ENCODE measurements at places on chromosomes 7 and 10.

DNA sequence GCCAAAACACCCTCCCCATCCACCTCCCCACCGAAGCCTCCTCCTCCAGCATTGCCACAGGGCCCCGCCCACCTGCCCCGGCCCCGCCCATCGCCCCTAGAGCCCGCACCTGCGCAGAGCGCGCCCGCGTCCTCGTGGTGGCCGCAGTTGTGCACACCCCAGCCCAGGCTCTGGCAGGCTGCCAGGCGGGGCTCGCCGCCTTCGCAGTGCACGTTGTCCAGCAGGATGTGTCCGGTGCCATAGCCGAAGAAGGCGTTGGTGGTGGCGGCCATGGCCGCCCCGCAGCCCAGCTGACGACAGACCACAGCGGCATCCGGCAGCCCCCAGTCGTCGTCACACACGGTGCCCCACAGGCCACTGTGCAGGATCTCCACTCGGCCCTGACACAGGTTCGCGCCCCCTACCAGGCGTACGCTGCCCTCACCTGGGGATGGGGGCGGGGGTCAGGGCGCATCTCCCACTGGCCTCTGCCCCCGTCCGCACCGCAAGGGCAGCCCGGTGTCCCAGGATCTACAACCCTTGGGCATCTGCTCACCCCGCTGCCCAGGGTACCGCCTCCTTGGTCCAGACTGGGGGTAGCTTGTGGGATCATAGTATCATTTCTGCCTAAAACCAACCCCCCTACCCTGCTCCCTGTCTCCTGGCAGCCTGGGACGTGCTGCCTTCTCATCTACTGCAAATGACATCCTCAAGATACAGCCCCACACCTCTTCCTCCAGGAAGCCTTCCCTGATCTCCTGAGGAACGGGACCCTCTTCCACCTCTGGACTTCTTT lies 11.9 kb downstream of the SSC4D start:
- peak; percentile 74 for DNase-seq

- no peak for DNase-seq
Observed at GRCh38 chr7:15626041-15626440, 60.4 kb downstream of the MEOX2 start.

DNA sequence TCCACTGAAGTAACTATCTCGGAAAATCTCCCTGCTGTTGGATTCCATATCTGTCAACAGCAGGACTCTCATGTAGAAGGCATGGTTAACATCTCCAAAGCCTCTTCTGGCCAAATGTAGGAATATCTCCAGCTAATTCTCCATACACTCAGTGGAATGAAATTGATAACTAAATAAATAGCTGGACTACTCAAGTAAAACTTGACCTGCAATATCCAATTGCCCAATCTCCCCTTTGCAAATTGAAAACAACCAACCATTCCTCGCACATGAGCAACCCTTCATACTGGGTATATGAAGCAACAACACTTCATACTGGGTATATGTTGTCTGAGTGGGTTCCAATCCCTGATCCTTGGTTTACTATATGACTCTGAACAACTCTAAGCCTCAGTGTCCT lies 105.4 kb upstream of the KMT2E start:
- no peak for DNase-seq

DNA sequence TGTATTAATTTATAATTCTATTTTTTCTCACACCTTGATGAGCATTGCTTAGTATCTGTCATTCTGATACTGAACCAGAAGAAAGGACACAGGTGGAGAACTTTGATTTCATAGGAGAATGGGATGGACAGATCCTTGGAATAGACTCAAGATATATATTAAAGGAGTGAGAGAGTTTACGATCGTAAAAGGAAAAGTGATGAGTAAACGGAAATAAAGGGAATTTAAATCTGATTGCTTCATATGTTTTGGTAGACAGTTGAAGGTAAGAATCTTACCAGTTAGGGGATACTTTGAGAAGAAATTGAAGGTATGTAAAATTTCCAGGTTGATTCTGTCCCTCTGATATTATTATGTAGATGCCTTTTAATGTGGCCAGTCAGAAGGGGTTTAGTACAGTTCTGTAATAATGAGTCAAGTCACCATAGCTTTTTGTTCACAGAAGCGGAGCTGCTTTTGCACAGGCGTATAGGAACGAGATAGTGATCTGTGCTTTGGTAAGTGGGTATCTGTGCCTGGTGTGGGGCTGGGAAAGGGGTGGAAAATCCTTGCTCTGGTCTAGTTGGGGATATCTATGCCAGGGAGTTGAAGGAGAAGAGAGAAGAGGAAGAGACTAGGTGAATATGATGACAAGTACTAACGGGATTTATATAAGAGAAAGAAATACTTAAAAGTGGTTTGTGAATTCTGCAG lies 15.4 kb downstream of the SP4 start:
- DNase-seq, result no peak

GRCh38 chr10:61961278-61961677 lies 59.8 kb downstream of the ARID5B start:
- DNase-seq, result no peak

GRCh38 chr10:44761076-44761475 lies 150.1 kb upstream of the TMEM72 start:
- no peak for DNase-seq

GRCh38 chr7:44595934-44596635 lies 10.3 kb upstream of the OGDH start:
- DNase-seq, result no peak

- DNase-seq, result no peak
Observed at GRCh38 chr10:99765672-99766301, 16.7 kb upstream of the ABCC2 start.

DNA sequence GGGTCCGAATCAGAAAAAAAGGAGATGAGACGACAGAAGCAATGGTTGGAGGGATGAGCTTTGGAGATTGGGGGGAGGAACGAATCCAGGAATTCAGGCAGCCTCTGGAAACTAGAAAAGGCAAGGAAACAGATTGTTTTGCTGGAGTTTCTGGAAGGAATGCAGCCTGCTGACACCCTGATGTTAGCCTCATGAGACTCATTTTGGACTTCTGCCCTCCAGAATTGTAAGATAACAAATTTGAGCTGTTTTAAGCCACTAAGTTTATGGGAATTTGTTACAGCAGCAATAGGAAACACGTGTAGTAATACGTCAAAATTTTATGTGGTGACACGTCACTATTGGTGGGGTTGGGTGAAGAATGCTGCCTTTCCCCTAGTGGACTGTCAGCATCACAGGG lies 25.6 kb upstream of the NPS start:
- DNase-seq, result no peak

GRCh38 chr7:138458576-138459412 lies 1.3 kb upstream of the TRIM24 start:
- DNase-seq, result no peak

DNA sequence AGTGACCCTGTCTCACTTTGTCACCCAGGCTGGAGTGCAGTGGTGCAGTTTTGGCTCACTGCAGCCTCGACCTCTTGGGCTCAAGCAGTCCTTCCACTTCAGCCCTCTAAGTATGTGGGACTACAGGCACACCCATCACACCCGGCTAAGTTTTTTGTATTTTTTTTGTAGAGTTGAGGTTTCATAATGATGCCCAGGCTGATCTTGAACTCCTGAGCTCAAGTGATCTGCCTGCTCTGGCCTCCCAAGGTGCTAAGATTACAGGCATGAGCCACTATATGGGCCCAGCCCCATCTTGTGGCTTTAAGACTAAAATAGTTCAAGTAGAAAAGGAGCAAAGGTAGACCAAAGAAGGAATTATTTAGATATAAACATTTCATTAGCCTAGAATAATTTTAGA lies 65.5 kb downstream of the MLLT10 start:
- DNase-seq, result no peak

GRCh38 chr7:151624246-151624928 lies 104.7 kb upstream of the RHEB start:
- DNase-seq, result no peak

GRCh38 chr10:44650691-44651661 lies 260.2 kb upstream of the TMEM72 start:
- no peak for DNase-seq

DNA sequence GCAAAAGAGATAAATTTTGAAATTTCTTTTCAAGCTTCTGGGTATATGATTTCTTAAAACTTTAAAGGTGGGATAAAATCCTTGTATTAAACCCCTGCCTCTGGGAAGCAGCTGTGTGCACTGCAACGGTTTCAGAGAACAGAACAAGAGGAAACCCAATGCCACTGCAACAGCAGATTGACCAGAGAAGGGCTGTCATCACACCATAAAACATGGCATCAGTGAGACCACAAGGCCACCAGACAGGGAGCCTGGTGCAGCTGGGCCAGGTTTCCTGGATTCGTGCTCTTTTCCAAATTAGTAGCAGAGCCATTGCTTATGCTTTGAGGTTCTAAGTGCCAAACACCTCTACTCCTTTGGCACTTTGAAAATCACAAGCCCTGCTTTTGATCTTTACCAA lies 152.4 kb downstream of the PRPF18 start:
- DNase-seq, result no peak

GRCh38 chr10:121027371-121027770 lies 176.2 kb downstream of the WDR11 start:
- no peak for DNase-seq

DNA sequence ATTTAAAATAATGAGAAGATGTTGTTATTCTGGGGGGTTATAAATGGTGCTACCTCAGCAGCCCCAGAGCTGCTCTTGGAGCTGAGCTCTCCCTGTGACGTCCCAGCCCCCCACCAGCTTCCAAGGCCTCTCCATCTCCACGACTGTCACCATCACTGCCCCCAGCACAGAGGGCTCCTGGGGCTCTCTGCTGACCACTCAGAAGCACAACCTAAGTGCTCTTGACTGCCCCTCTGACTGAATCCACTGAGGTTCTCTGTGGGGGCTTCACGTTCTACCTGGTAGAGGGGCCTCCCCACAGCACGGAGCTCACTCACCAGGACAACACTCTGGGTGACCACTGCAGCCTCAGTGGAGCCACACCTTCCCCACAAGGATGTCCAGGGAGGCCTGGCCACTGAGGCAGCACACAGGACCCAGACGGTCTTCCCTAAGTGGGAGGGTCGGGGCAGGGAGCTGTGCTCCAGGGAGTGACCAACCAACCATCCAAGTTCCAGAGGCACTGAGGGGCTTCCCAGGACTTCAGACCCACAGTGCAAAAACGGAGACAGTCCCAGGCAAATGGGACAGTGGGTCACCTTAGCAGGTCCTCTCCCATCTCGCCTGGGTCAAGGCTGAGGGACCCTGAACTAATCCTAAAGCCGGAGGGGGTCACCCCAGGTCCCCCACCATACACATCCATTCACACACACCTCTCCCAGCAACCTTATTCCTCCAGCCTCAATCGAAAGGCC lies 121.0 kb upstream of the PPP2R2D start:
- DNase-seq, result no peak

DNA sequence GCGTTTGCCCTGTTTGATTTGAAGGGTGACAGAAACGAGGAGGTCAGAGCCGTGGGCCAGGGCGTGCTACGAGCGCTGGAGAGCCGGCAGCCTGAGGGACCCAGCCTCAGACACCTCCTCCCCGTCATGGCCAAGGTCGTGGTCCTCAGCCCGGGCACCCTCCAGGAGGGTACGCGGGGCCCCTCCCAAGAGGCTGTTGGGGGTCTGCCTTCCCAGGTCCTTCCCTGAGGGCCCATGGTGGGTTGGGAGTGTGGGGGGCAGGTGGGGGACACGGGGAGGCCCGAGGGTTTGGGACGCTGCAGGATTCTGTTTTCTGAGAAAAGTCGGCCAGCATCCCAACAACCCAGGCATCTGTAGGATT lies 7.8 kb downstream of the AP5Z1 start:
- no peak for DNase-seq

DNA sequence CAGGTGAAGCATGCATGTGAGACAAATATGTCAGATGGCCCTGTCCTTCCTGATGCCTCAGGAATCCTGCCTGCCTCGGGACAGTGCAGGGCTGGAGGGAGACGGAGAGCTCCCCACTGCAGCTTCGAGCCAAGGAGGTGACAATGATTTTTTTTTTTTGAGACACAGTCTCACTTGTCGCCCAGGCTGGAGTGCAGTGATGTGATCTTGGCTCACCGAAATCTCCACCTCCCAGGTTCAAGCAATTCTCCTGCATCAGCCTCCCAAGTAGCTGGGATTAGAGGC lies 68.8 kb downstream of the OAT start:
- DNase-seq, result no peak

DNA sequence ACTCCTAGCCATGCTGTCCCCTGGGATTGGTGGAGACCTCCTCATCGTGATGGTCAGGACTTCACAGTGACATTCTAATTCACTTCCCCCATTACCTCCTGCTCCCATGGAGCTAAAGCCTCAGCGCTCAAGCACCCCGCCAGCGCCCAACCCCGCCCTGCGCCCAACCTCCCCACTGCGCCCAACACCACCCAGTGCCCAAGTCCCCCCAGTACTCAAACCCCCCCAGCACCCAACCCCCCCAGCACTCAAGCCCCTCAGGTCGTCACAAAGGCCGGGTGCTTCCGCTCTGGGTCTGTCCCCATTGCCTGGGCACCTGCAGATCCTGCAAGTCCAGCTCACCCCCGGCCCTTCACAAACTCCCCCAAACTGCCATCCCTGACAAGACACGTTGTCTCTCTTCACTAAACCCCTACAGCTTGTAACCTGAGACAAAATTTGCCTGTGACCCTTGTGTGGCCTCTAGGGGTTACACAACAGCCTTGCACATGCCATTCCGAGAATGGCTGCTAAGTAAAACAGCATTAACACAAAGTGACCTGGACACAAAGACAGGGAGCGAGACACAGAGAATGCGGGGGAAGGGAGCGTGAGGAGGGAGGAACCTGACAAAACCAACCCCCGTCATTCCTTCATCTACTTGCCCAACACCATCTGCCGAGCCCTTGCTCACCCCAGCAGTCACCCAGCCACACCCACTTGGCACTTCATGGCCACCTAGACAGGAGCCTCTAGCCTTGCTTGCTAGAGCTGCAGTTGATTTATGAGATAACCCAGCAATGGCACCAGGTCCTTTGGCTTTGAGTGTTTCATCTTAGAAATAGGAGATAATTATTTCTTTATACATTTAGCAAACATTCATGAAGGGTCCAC lies 107.8 kb downstream of the ADARB2 start:
- DNase-seq, result no peak

GRCh38 chr10:106672517-106673175 lies 491.9 kb downstream of the SORCS1 start:
- DNase-seq, result no peak

DNA sequence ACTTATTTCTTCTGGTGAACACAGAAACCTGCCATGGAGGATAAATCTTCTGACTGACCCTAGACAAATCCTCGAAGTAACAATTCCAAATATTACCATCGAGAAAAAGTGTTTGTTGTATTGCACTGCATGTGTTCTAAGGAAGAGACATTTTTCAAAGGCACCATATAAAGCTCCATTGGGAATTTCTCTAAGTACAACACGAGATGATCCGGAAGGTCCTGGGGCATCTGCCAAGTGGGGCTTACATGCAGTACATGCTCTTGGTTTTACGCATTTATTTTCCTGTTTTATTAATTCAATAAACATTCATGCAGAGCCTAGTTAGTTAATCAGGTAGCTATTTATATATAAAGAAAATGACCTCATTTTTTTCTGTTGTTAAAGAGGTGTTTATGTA lies 692.0 kb upstream of the IGFBP3 start:
- no peak for DNase-seq

Measured in stimulated activated CD8-positive, alpha-beta memory T cell treated with anti-CD3 and anti-CD28 coated beads, Interleukin-2, amount 100 ng/mL, for 1 hour (primary cell).